M059J (cell line): ENCODE measurements at places on chromosomes 3 and 15.

DNA sequence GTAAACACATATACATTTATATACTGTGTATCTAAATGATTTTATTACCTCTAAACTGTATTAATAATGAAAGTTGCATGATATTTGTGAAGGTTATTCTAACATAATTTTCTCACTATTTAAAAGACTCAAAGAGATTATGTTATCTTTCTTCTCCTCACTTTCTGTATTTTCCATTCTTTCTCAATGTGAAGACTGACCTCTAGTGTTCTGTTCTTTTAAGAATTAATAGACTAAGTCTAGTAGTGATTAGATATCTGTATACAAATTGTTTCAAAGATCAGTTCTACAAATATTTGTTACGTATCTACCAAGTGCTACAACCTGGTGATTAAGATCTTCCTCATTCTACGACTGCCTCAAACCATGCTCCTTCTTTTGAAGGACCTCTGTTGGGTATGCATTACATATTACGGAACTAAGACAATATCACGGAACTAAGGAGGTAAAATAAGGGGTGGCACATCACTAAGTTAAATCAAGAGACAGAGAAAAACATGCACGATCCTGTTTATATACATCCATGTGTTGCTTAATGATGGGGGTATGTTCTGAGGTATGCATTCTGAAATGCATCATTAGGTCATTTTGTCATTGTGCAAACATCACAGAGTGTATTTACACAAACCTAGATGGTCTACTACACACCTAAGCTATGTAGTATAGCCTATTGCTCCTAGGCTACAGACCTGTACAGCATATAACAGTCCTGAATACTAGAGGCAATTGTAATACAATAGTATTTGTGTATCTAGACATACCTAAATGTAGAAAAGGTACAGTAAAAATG, 161.5 kb upstream of the KBTBD8 start:
- DNase-seq, result no peak

GRCh38 chr15:57540736-57541135, 51.0 kb upstream of the MYZAP start:
- DNase-seq, result no peak

DNA sequence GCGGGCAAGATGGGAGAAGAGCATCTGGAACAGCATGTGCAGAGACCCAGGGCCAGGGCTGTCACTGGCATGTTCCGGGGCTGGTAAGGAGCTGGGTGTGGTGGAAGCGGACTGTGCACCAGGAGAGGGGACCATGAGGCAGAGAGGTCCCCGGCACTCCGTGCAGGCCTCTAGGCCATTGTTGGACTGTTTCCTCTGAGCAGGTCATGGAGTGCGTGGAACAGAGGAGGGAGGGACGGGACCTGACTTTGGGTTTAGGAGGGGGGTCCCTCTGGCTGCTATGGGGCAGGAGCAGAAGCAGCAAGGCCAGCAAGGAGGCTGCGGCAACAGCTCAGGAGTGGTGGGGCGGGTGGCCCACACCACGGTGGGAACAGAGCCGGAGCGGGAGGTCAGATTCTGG, 47.1 kb downstream of the TPRA1 start:
- DNase-seq, result no peak

- DNase-seq, result peak; percentile 36
Observed at GRCh38 chr3:10213156-10213792, 35.0 kb upstream of the TATDN2 start.

GRCh38 chr3:33645060-33645647, 72.9 kb downstream of the CLASP2 start:
- DNase-seq, result peak; percentile 45

DNA sequence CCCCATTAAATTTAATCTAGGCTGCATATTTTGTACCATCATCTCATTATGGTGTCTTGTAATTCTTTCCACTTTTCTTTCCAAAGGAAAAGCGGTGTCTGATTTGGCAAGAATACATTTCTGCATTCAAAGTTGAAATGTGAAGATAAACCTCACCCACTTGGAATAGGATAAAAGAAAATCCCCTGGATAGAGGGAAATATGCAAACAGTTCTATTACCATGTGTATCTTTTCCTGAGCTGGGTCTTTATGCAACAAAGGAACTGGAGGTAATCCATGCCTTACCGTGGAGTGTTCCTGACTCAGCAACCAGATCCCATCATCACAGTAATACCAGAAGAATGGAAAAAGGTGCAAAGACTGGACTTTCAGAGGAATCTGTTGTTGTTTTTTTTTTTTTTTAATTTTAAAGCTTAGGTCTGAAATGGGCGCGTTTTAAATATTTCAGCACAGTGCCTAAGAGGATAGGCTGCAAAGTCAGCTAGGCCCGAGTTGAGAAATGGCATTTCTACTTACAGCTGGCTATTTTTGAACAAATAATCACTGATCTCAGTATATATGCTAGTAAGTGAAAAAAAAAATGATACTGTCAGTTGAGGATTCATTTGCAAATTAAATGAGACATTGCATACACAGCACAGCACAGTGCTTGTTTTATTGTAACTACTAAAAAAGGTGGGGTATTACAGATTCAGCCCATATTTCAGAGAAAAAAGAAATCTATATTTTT, 55.5 kb upstream of the ADAMTS9 start:
- no peak for DNase-seq

DNA sequence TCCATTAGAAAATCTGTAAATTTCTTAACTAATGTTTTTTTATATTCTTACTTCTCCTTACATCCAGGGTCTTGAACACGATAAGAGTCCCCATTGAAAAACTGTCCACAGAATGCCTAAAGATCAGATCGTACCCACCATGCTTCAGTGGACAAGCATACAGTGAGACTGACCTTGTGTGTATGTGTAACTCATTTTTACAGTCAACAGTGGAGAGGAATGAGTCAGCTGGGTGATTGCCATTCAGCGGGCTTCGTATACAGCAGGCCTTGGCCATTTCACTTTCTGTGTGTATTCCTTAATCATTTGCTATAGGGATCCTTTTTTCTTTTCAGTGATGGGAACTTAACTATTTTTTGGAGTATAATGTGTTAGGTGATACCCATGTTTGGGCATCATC, 10.6 kb downstream of the PARP14 start:
- peak; percentile 84 for DNase-seq

DNA sequence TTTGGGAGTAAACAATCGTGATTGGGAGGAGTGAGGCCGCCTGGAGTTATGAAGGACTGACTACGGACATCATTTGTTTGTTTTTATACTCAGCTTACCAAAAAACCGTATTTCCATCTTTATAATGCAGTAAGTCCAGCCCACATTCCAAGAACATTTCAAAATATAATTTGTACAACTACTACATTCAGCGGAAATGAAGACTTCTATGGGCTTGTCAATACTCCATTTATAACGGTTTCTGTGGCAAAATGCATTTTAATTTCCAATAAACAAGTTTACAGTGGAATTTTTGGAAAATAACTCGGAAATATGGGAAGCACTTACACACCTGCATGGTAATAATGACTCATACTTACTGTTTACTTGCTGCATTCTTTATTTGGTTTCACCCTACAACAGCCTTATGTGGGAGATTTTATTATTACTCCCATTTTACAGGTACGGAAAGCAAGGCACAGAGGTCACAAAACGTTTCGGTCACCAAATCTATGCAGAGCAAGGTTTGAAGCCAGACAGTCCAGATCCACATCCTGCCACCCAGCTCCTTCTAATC, 62.3 kb downstream of the LDHAL6B start:
- DNase-seq, result peak; percentile 20

- peak; percentile 91 for DNase-seq
Observed at GRCh38 chr15:58473724-58474123, 41.9 kb downstream of the LIPC start.

DNA sequence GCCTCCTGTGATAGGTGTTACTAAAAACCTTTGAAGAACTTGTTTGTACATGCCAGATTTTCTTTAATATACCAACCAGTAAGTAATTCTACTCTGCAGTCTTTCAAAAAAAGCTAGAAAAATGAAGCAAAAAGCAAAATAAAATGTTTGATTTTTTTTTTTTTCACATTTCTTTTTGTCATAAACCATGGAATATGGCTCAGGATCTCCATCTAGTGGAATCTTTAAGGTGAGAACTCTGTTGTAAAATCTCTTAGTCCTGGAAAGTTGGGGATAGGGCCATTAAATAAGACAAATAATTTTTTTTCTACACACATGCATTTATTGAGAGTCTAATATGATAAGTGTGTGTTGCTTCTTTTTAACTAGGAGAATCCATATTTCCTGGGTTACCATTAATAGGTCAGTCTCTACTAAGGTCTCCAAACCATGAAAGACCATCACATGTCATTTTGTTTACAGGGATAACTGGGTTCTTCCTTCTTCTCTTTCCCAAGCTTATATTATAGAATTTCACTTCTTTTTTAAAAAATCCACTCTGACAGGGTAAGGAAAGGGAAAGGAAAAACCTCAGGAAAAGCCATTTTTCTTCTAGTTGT, 84.6 kb downstream of the SLC9A9 start:
- DNase-seq, result peak; percentile 11

- DNase-seq, result no peak
Observed at GRCh38 chr3:108064293-108064887, 26.4 kb downstream of the CD47 start.

- DNase-seq, result no peak
Observed at GRCh38 chr3:88984832-88985231, 122.6 kb upstream of the EPHA3 start.

GRCh38 chr3:38138349-38139190, at the start of gene MYD88:
Gene MYD88, plus strand, starts transcription at chr3:38138661. Its CDS starts 40 bp downstream, at chr3:38138701.
- peak; percentile 61 for DNase-seq

GRCh38 chr3:139251529-139251928, 92.3 kb upstream of the MRPS22 start:
- DNase-seq, result no peak

DNA sequence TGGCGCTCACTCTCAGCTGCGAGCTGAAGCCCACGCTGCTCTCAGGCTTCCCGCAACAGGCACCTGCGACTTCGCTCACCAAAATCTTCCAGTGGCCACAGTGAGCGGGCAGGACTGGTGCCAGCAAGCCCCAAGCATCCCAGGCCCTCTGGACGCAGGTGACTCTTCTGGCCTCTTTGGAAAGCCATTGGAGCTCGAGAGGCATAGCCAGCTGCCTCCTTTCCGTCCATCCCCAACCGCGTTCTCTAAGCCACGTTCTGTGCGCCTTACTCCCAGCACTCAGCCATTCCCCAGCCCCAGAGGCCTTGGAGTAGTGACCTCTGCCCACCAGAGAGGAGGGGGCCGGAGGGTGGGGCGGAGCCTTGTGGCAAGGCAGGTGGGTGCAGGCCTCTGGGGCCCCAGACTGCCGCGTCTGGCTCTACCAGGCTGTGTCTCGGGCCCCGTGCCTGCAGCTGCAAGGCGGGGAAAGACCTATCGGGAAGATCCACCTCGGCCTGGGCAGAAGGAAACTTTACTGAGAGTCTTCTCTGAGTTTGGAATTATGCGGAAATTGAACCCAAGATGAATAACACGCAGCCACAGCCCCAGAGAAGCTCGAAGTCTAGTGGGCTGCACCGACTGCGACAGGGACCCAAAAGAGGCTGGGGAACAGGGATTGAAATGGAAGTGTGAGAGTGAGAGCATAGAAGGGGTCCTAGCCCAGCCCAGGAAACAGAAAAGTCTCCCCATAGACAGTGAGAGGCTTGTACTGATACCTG, 3.6 kb upstream of the SOX14 start:
- DNase-seq, result no peak

- DNase-seq, result no peak
Observed at GRCh38 chr15:25987638-25988037, 124.5 kb upstream of the ATP10A start.

DNA sequence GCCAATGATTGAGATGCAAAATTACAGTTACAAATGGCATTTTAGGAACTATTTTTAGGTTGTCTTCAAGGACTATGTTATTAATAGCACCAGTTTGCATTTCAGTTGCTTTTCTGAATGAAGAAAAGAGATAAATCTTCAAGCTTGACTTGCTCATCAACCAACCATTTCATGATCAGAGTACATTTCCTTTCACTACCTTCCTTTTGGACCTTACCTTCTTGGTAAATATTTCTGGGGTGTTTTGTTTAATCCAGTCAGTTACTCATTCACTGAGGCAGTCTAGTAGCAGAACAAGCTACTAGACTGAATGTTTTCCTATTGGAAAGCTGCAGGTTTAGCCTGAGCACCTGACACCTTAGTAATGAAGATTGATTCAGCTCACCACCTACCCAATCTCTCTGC, 8.2 kb downstream of the SLC27A2 start:
- DNase-seq, result no peak

DNA sequence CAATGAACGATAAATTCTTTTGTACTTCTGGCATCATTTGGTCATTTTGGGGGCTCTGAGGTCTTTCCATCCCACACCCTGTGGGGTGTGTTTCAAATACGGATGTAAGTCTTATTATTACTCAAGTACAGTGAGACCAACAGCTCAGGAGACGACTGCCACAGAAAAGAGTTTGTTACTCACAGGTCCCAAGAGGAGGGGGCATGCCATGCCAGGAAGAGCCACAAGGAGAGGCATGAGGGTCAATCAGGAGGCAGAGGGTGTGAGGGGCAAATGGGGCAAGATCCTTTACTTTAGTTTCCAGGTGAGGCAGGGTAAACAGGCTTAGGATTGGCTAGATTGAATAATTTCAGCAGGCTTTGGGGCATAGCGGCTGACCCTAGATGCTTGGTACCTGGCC, 21.6 kb downstream of the TRH start:
- DNase-seq, result no peak

GRCh38 chr15:90101969-90102890, at the start of gene IDH2:
Gene IDH2, minus strand, starts transcription at chr15:90102468. Its CDS starts 78 bp downstream, at chr15:90102390.
- peak; percentile 80 for DNase-seq

GRCh38 chr3:194560047-194560446, 73.2 kb downstream of the TMEM44 start:
- no peak for DNase-seq

GRCh38 chr15:43270676-43271306, 4.1 kb upstream of the TGM5 start:
- no peak for DNase-seq

GRCh38 chr3:22691407-22691806, 511.7 kb upstream of the UBE2E2 start:
- DNase-seq, result no peak

- no peak for DNase-seq
Observed at GRCh38 chr3:116067326-116067725, 378.0 kb downstream of the LSAMP start.

- DNase-seq, result no peak
Observed at GRCh38 chr3:159783780-159784742, 204.6 kb upstream of the IL12A start.

GRCh38 chr3:161576311-161576710, 79.7 kb downstream of the OTOL1 start:
- no peak for DNase-seq

- no peak for DNase-seq
Observed at GRCh38 chr3:73068419-73068818, 7.0 kb downstream of the EBLN2 start.

DNA sequence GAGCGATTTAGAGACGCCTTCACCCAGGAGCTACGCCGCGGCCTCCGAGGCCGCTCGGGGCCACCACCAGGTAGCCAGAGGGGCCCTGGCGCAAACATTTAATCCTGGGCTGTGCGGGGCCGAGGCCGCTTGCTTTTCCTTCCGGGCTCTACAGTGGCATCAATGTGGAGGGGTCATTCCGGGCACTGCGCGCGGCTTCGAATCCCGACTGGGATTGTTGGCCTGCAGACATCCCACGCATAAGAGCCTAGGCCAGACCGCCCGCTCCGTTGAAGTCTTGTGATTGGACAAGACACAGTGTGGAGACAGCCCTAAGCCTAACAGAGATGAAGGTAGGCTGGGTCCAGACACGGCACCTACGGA, 568 bp upstream of the NCBP2 start:
- DNase-seq, result peak; percentile 21
